ENCODE measurements at places on chromosomes 7 and 10.

GRCh38 chr10:31822150-31822549, 106.5 kb downstream of the ARHGAP12 start:
- DNase-seq, result no peak

DNA sequence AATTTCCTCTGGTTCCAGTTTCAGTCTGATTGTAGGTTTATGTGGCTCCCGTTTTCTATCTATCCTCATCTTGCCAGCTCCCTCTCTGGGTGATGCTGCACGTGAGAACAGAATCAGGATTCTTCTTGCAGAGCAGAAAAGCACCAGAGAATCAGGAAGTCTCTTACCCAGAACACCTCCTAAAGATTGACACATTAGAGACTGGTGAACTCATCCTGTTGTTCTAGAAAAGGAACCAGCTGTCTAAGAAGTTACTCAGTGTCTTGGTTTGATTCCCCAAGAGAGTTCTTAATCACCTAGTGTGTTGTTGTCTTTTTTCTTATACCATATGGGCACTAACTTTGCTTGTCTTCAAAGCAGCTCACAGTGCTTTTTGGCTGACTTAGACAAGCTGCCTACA, 152.4 kb downstream of the DGKI start:
- DNase-seq, result no peak

DNA sequence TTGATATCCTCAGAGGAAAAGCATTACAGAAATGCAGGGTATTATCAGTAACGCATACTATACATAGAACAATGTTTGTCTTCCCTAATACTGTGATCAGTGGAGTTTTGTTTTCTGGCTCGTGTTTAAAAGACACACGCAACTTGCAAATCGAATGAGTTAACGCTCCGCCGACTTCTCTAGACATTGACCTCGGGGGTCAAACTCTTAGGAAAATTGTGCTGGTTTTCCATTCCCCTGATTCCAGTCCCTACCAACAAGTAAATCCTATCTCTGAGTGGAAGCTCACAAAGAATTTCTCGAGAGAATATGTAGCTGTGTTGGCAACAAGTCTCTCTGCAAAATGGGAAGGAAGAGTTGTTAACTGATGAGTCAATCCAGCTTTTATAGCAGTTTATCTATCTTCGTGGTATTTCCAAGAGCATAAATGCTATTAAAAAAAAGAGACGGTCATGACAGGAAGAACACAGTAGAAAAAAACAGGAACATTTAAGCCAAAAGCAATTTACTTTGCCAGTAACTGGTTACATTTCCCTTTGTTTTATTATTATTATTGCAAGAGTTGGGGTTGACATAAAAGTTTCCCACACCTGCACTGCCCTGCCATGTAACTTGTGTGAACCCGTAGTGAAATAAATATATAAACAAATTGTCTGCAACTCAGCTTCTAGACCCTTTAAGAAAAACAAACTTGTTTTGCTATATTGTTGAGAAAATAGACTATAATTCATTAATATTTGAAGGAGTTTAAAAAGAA, 144.4 kb downstream of the ARID5B start:
- DNase-seq, result no peak

GRCh38 chr7:99108613-99109012, 35.3 kb downstream of the SMURF1 start:
- no peak for DNase-seq

GRCh38 chr7:149718730-149719049, 54.7 kb downstream of the ZNF467 start:
- DNase-seq, result no peak

DNA sequence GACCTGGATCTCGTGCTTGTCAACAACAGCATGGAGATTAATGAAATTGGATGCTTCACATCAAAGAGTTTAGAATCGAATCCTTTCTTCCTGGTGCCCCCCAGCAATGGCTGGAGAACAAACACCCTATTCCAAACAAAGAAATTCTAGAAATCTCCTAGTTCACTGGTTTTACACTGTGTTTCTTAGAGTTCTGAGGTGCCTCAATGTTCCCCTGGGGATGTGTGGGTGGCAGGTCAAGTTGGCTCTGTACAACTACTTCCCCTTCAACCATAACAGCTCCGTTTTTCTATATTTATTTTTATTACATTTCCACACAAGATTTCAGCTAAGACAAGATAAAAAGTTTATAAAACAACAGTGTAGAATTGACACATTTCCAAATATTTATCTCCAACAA, 22.5 kb downstream of the CH25H start:
- no peak for DNase-seq

GRCh38 chr7:18846765-18847215, 270.6 kb downstream of the TWIST1 start:
- no peak for DNase-seq

DNA sequence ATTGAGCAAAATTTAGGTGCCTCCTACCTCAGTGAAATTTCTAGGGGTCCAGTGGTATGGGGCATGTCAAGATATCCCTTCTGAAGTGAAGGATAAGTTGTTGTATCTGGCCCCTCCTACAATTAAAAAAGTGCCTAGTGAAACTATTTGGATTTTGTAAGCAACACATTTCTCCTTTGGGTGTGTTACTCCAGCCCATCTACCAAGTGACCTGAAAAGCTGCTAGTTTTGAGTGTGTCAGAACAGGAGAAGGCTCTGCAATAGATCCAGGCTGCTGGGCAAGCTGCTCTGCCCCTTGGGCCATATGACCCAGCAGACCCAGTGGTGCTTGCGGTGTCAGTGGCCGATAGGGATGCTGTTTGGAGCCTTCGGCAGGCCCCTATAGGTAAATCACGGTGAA, 46.0 kb downstream of the PTPRE start:
- DNase-seq, result no peak

- DNase-seq, result no peak
Observed at GRCh38 chr10:126101736-126102135, 205.4 kb downstream of the FANK1 start.

DNA sequence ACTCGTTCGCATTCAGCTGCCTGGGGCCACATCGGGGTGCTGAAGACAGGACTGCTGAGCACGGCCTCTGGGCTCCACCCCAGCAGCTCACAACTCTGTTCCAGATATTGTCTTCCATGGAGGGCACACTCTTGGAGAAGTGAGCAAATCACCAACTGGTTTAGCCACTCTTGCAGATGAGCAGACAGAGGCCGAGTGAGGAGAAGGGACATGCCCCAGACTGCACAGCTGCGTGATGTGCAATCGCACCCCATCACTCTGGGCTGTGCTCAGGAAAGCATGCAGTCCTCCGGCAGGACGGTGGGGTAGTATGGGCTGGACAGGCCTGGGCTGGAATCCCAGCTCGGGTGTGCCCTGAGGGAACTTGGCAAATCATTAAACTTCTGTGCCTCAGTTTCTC, 111.6 kb downstream of the FAM53B start:
- no peak for DNase-seq

GRCh38 chr10:48759113-48759901, 74.6 kb downstream of the WDFY4 start:
- peak; percentile 12 for DNase-seq

GRCh38 chr7:23654508-23654907, 25.5 kb upstream of the FAM221A start:
- peak; percentile 71 for DNase-seq

GRCh38 chr7:134211817-134212216, 84.7 kb downstream of the LRGUK start:
- no peak for DNase-seq

DNA sequence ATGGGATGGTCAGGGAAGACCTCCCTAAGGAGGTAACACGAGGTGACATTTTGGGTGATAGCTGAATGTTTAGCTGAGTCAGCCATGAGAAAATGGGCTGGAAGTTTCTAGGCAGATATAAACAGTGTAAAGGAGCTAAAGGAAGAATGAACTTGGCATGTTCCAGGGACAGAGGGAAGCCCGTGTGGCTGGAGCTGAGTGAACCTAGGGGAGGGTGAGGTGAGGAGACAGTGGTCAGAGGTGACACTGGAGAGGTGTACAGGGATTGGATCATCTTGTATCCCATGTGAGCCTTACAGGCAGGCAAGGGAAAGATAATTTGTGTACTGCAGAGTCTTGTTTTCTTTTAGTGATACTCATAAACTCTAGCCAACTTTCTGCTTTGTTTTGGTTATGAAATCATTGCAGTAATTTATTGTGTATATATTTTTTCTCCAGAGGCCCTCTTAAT, 1.8 kb downstream of the STARD3NL start:
- DNase-seq, result no peak

- DNase-seq, result peak; percentile 69
Observed at GRCh38 chr7:15686295-15686956, at the start of gene MEOX2. TSS of gene MEOX2 (minus strand) at chr7:15686683. CDS start at chr7:15686402, 281 bp downstream.

Measured in neural progenitor cell (in vitro differentiated cells).